Fibroblast of mammary gland (primary cell): ENCODE measurements at places on chromosomes 4 and X.

GRCh38 chr4:25908491-25908901 is 5.5 kb upstream of the SMIM20 start:
- DNase-seq, result peak; percentile 99

GRCh38 chr4:184114431-184114830 is 103.2 kb downstream of the ENPP6 start:
- DNase-seq, result no peak

DNA sequence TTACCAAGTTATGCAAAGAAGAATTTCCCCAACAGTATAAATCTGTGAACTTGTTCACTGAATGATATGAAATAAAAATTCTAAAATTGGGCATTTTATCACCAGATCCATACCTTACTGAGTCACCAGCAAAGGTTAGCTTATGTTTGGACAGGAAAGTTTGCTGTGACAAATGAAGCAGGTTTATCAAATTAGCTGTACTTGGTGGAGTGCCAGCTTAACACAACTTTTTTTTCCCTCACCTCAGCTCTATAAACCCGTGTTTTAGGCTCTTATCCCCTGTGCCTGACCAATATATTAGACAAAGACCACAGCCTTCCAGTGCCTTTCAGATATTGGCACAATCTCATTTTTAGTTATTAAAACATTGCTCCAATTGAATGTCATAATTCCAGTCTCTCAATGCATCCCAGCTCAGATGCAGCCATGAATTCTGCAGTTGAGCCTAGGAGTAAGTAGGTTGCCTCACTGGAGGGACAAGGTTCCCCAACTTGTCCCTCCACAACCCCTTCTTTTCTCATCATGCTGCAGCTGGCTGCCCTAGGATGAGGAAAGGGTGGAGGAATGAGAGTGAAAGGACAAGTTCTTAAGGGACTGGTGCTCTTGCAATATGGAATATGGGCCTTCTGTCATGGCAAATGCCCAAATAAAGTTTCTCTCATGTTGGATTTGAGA is 27.0 kb upstream of the PDGFC start:
- DNase-seq, result no peak

DNA sequence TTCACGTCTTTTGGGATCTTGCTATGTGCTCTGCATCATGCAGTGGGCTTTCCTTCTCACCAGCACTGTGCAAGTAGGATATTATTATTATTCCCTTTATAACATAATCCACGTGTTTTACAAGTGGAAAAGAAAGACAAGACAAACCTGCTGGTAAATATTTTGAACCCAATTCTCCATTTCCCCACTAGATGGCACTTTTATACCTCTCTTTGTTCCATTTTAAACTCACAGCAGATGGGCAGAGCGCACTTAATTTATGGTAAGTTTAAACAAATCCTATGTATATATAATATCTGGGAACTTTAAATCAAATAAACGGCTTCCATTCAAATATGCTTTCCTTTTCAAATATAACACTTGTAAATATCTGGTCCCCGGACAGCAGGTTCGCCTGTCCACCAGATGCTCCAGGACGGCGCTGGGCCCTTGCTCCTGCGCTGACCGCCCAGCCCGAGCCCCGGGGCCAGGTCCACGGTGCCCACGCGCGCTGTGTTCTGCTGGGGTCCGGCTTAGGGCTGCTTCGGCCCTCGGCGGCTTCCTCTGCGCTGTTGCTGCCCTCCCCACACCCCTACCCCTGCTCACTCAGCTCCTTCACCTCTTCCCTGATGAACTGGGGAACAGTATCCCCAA is 31.1 kb downstream of the F11 start:
- peak; percentile 62 for DNase-seq

DNA sequence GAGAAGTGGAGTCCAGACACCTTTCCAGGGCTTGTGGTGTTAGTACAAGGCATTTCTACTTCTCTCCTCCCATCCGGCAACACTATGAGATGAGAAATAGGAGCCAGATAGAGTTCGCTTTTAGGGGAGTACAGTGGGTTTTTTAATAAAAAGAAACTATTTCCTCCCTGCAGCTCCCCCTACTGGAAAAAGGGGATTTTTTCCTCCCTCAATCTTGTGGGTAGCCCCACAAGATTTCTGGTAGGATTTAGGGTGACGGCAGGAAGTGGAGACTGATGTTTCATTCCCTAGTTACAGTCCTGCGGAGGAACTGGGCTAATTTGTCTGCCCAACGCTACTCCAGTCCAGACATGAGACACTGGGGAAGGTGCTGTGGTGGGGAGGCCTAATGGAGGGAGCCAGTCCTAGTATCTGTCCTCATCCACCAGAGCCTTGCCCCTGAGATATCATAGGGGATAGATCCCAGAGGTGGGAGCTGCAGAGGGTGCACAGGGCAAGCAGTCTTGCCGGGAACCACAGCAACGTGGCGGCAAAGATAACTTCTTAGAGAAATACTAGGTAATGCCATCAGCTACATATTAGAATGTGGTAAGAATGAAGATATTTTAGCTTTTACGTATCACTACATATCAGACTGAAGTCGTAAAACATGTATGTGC is 45.5 kb upstream of the PRKG2 start:
- DNase-seq, result peak; percentile 26

- DNase-seq, result no peak
These were observed 3.5 kb downstream of the TMEM271 start for GRCh38 chr4:572594-572993.

GRCh38 chr4:41057467-41057866 is 156.9 kb downstream of the APBB2 start:
- DNase-seq, result peak; percentile 83

- DNase-seq, result no peak
These were observed 2.0 kb downstream of the CYBB start for GRCh38 chrX:37781814-37782213.

DNA sequence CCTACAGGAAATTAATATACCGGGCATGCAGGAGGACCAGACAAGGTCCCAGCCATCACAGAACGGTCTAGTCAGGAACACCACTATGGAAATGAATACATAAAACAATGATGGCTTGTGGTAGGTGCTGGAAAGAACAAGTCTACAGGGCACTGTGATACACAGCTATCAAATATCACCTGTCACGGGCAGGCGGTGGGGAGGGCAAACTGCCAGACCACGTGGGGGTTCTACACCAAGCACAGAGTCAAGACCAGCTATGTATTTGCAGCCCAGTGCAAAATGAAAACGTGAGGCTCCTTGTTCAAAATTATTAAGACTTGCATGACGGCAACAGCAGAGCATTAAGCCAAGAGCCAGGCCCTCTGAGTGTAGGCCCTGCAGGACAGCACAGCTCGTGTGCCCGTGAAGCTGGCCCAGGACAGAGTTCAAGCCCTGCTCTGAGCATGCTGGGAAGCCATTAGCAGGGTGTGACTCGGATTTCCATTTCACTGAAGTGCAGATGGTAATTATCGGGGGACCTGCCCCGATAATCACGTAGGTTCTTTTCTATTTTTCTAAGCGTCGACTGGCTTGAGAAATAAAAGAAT is 83.6 kb downstream of the JAKMIP1 start:
- no peak for DNase-seq

GRCh38 chr4:98516042-98516440 is 142.4 kb downstream of the TSPAN5 start:
- peak; percentile 92 for DNase-seq

GRCh38 chr4:24921491-24921890 is 8.6 kb upstream of the CCDC149 start:
- DNase-seq, result no peak

DNA sequence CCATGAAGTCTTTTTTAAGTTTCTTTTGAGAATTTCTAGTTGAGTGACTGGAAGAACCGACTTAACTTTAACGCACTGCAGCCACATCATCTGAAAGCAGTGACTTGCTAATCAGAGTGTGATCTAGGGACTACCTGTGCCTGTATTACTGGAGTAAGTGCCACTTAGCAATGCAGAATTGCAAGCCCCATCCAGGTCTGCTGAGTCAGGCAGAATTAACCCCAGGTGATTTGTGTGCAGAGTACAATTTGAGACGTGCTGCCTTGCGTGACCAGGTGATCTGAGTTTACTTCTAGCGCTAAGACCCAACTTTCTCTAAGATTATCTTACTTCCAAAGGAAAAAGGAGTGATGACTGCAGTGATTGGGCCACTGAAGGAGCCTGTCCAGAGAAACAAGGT is 85.3 kb downstream of the CLCN4 start:
- no peak for DNase-seq

GRCh38 chr4:172838111-172838510 is 330.5 kb upstream of the GALNT7 start:
- no peak for DNase-seq

DNA sequence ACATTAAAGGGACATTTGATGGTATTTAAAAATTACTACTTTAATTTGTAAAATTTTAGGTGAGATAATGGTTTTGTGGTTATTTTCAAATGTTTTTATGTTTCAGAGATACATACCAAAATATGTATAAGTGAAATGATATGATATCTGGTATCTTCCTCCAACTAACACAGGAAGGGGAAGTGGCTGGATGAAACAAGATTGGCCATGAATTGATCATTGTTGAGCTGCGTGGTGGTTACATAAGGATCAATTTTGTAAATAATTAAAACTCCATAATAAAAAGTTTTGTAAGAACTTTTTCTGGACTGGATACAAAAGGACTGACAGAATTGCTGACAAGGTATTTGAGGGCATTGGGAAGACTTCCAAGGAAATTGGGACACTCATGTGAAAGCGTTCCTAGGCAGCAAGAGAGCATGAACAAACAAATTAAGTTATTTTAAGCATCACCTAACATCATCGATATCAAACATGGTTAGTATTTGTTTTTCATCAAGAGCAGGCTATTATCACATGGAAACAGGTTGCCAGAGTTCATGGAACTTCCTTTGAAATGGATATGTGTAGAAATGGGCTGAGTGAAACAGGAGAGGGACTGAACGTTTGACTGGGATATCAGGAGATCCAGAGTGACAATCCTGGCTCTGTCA is 4.4 kb upstream of the PGM2 start:
- peak; percentile 6 for DNase-seq

GRCh38 chrX:153476666-153477363 is 6.4 kb upstream of the HAUS7 start:
- DNase-seq, result peak; percentile 63

GRCh38 chr4:185865901-185866328 is 53.9 kb upstream of the SORBS2 start:
- peak; percentile 38 for DNase-seq

- DNase-seq, result no peak
These were observed 89.8 kb downstream of the UCHL1 start for GRCh38 chr4:41346306-41347061.

DNA sequence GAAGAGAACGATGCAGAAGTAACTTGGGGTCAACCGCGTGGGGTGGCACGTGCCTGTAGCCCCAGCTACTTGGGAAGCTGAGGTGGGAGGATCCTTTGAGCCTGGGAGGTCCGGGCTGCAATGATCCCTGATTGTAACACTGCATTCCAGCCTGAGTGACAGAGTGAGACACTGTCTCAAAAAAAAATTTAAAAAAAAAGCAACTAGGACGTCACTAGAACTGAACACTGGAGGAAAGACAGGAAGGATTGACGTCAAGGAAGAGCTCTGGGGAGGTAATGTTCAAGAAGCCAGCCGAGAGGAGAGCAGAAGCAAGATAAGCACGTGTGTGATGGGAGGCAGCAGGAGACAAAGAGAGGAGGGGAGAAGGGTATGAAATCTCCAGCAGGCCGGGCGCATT is 28.7 kb downstream of the S100G start:
- DNase-seq, result no peak

- DNase-seq, result no peak
These were observed 11.5 kb downstream of the ABCG2 start for GRCh38 chr4:88146891-88147290.

DNA sequence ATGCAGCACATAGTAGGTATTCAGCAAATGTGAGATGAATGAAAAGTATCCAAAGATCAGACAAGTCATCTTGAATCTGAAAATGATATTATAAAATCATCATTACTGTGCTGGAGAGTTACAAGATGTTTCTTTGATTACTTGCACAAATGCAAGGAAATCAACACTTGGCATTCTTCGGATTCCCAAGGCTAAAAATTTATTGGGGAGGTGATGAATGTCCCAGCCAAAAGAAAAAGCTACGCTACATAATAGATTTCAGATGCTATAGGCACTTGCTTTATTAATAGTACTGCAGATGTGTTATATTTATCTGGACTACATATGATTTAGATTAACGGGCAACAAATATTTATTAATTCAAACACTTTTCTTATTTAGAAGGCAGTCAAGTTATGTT is 286.7 kb upstream of the TENM3 start:
- no peak for DNase-seq

DNA sequence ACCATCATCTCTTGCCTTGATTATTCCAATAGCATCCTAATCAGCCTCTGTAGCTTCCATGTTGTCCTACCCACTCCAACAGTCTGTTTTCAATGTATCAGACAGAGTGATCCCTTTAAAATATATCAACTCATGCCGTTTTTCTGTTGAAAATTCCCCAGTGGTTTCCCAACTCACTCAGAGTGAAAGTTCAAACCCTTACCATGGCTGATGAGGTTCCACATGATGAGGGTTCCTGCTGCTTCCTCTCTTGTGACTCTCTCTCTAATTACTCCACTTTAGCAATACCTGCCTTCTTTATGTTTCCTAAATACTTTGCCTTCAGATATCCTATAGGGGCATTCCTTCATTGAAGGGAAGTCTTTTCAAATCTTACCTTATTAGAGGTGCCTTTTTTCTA is 334.7 kb downstream of the PPP1R2C start:
- no peak for DNase-seq

- DNase-seq, result no peak
These were observed 31.0 kb downstream of the NSDHL start for GRCh38 chrX:152861826-152862225.

DNA sequence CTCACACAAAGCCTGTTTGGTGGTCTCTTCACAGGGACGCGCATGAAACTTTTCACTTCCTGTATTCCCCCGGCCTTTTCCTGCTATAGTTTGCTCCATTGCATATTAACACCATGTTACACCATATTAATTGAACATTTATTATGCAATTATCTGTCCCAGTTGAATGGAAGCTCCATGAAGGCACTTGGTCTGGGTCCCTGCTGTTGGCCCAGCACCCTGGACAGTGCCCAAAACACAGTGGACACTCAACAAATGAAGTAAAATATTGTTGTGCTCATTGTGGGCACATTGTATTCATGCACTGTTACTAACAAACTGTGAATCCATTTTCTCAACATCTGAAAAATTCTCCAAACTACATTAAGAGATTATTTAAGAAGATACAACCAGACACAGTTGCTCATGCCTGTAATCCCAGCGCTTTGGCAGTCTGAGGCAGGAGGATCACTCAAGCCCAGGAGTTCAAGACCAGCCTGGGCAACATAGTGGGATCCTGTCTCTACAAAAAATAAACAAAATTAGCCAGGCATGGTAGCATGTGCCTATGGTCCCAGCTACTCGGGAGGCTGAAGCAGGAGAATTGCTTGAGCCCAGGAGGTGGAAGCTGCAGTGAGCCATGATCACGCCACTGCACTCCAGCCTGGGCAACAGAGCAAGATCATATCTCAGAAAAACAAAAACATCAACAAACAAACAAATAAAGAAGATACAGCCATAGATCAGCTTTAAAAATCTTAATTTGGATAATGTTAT is 292.7 kb upstream of the TENM3 start:
- DNase-seq, result no peak
